Fibroblast of gingiva (primary cell): ENCODE measurements at places on chromosomes 3 and 15.
A peak's percentile ranks its signal among the peaks of the same experiment; 100 is the strongest.

GRCh38 chr15:66545255-66545654 lies 20.5 kb downstream of the LCTL start:
- DNase-seq: no peak

DNA sequence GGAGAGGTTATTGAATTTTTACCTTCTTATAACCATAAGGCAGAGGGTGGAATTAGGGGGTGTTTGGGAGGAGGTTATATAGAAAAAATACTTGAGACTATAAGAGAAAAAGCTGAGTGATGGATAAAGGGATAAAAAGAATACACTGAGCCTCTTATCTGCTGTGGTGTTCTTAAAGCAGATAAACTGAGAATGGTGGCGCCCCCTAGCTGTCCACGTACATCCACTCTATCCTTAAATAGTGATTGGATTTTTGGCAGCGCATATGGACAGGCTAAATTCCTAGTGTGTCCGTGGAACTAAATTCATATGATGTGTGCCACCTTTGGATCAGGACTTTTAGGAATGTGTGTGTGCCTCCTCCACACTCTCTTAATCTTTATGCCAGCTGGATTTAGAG lies 121.1 kb downstream of the OXSM start:
- DNase-seq: no peak

GRCh38 chr3:33919312-33920120 lies 121.1 kb downstream of the PDCD6IP start:
- no peak for DNase-seq

DNA sequence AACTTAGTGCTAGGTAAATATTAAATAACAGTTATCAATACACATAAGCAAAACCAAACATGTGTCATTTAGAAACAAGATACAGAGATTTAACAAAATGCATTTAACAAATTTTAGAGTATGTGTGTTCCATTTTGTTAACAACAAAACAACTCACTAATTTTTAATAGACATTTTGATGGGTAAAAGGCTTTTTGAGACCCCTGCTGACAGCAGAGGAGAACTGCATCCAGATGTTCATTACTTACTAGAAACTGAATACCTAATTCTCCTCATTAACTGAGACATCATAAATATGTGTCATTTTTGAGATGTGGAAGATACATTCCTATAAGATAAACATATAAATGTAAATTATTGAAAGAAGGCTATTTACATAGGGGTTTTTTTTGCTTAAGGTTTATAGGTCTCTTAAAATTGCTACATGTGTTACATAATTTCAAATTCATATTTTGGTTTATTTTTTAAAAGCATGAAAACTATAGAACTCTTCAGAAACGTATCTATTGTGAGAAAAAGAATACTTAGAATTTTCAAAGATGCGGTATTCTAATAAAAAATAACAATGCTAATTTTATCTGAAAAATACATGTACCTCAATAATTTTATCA lies 1009.8 kb downstream of the TUSC7 start:
- DNase-seq: peak; percentile 21

GRCh38 chr3:18223974-18224373 lies 201.2 kb downstream of the SATB1 start:
- DNase-seq: no peak

DNA sequence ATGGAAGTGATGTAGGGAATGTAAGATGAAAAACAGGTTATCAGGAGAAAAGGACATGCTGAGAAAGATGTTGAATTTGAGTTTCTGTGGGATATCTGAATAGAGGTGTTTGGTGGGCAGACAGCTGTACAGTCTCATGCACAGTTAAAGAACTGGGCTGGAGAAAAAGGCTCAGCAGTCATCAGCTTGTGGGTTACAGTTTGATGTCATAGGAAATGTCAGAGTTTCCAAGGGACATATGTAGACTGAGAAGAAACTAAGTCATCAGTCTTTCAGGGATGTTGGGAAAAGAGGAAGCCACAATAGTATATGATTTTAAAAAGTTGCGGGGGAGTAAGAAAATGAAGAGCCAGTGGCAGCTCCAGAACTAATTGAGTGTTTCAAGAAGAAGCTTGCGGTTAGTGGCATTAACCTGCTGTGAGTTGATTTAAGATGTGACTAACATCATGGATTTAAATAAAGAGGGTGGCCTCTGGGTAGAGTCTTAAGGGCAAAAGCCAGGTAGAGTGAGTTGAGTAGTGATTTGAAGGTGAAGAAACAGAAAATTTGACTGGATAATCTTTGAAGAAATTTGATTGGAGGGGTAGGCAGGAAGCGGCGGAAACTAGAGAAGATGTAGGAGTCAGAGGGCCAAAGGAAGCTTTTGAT lies 24.6 kb downstream of the GORASP1 start:
- no peak for DNase-seq

GRCh38 chr3:173008978-173009377 lies 132.1 kb downstream of the SPATA16 start:
- DNase-seq: no peak

DNA sequence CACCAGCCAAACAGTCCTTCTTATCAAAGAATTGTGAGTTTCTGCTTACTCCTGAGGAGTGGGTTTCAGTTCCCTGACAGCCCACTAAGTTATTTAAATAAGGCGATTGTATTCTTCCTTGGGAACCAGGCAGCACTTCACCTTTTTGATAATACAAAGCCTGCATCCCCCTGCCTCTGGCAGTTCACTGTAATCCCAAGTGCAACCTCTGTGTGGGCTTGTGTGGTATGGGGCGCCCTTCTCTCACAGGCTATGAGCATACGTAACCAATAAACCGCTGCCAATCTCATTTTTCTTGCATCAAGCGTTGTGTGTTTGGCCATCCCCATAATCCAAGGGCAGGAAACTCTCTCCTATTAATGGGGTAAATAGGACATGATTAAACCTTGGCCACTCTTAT lies 1025.6 kb downstream of the NSUN3 start:
- DNase-seq: no peak

DNA sequence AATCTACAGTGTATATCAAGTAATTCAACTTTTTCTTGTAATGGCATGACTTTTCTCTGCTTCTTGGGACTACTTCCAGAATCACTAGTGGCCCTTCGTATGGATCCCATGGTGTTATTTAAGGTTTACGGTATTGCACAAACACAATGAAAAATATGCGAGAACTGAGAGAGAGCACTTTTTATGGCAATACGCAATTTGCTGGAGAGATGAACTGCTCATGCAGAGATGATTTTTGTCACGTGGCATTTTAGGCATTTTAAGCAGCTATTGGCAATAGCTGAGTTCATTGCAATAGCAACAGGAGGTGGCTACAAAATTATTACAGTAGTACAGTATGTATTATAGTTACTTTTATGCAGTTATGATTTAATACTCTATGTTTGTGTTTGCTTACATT lies 294.0 kb downstream of the UBE2E2 start:
- no peak for DNase-seq

DNA sequence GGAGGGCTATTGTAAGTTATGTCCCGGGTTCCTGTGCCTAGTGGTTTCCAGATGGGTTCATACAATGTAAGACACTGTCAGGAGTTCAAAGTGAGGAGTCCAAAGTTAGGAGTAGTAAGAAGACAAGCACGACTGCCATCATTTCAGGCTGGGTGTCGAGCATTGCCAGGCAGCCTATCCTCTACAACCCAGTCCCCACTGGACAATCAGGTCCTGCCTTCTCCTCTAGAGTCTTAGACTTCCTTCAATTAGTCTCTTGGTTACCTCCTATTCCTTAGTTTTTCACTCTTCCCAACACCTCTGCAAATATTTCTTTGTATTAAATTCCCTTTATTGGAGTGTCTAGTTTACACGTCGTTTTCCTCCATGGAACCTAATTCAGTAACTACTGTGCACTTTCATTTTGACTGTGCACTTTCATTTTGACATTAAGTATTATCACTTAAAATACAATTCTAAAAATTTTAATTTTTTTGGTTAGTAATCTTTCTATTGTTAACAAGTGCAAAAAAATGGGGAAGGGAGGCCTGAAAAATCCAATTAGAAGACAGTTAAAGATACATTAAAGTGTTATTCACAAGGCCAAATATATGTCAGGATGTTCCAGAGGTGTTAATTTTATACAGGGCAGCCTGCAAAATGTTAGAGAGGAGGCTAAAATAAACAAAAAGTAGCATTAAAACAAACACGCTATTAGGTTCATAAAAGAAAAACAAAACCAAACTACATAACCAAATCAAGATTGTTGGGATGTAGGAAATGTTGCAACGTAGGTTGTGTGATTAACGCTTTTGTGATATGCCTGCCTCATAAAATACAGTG lies 155.3 kb downstream of the TBL1XR1 start:
- DNase-seq: no peak

GRCh38 chr3:7309641-7310102 lies 448.8 kb downstream of the GRM7 start:
- DNase-seq: no peak

- no peak for DNase-seq
Measured at GRCh38 chr3:141052201-141053069, 1.3 kb downstream of the SPSB4 start.

GRCh38 chr15:45810201-45810600 lies 175.4 kb downstream of the SQOR start:
- DNase-seq: no peak

- peak; percentile 29 for DNase-seq
Measured at GRCh38 chr3:12479919-12480427, 4.3 kb upstream of the TSEN2 start.

DNA sequence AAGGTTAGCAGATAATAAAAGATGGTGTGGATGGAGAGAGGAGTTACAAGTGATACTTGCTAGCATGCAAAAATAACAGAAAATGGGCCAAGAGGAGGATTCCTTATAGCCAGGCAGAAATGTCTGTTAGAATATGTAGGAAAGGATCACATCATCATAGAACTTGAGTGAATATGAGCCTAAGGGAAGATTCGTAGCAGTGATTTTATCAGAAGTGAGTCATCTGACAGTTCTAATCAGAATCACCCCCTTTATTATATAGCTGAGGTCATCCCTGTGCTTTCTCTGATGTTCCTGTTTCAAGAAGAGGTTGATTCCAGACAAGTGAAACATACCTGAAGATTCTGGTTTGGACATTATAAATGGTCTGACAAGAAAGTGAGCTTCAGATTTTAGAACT lies 22.9 kb downstream of the EXOG start:
- DNase-seq: no peak

DNA sequence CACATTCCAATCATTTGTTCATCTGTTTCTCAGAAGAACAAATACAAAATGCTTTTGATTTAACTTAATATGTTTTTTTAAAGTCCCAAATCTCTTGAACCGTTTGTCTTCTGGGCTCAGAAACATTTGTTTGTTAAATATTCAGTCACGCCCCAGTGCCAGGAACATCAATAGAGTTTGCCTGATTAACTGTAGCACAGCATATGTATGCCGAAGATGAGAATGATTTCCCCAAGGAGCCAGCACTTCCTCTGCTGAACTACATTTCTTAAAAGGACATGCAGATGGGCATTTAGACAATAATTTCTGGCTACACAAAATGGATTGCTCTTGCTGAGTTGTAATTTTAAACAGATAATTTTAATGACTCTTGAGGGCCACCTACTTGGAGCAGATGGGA lies 191.6 kb upstream of the FAM3D start:
- DNase-seq: peak; percentile 70

DNA sequence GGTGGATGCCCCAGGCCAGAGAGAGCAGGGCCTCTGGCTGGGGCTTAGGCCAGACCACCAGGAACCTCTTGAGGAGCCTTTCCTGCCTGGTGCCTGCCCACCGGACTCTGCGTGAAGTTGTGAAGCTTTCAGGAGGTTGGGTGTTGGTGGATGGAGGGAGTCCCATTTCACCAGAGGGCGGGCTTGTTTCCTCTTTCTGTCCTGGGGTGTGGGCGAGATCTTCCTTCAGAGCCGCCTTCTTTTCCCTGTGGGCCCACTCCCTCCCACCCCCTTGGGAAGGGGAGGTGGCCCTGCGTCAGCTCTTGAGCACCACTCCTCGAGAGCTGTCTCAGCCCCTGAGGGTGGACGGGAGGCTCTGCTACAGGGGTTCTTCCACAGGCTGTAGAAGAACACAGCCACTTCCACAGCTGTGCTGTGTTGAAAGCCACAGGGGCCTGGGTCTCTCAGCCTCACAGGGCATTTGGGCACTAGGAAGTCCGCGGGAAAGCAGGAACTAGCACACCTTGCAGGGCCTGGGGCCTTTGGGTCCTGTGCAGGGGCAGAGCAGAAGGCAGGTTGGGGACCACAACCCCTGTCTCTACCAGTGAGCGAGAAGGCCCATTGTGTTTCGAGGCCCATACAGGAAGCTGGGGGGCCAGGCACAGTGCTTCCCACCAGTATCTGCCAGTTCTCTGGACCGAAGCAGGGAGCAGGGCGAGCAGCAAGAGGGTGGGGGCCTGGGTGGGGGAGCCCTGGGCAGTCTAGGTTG lies 2.1 kb downstream of the AMIGO3 start:
- no peak for DNase-seq

DNA sequence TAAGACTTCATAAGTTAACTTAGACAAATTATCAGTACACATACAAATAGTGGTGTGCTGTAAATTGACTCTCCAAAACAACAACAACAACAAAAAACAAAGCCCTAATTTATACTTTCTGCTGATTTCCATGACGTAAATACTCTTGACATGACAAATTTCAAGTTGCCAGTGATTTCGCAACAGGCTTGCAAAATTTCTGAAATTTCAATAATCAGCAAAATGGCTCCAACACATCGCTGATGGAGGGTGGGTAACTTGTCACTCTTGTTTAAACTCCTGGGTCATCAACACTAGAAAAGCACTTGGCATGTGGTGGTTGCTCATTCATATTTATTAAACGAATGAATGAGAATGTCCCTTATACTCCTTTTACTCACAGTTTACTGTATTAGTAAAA lies 205.2 kb upstream of the SATB1 start:
- no peak for DNase-seq

GRCh38 chr3:120203016-120203415 lies 82.0 kb downstream of the GPR156 start:
- peak; percentile 92 for DNase-seq

GRCh38 chr15:47689660-47690059 lies 27.6 kb upstream of the SEMA6D start:
- no peak for DNase-seq

GRCh38 chr3:3708769-3709115 lies 90.5 kb upstream of the LRRN1 start:
- DNase-seq: no peak

GRCh38 chr3:147939839-147940238 lies 530.7 kb downstream of the ZIC1 start:
- DNase-seq: no peak

- DNase-seq: no peak
Measured at GRCh38 chr15:74380361-74381189, 13.1 kb upstream of the CYP11A1 start.

DNA sequence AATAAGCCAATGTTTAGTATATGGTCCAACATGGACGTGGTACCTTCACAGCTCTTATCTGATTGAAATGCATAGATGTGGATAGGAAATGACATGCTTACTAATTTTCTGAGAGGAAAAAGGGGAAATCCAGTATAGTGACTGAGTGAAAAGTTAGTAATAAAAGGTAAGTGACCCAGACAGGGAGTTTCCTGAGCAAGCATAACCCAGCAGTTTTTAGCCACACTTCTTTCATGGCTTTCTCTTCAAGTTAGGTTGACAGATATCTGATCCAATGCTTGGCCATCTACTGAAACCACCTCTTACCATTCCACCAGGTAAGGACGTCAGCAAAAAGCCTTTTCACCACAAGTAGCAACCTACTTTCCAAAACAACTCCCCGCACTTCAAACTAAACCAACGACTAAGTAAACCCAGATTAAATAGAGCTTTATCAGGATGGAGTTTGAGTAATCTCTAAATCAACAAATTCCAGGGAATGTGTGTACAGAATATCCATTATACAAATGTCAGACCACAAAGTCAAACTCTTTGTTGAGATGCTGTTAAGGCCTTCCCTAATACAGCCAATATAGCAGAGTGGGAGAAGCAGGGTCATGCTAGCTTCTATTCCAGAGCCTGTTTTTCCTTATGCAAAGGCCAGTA lies 329.7 kb downstream of the RORA start:
- DNase-seq: no peak

- DNase-seq: no peak
Measured at GRCh38 chr15:83926116-83926515, 272.2 kb downstream of the ADAMTSL3 start.
